AG08396 (cell line): ENCODE measurements at places on chromosomes 1 and 21.

- no peak for DNase-seq
These were observed 85.6 kb downstream of the GREM2 start for GRCh38 chr1:240526312-240526711.

- DNase-seq: no peak
These were observed 23.6 kb downstream of the COA6 start for GRCh38 chr1:234396871-234397270.

DNA sequence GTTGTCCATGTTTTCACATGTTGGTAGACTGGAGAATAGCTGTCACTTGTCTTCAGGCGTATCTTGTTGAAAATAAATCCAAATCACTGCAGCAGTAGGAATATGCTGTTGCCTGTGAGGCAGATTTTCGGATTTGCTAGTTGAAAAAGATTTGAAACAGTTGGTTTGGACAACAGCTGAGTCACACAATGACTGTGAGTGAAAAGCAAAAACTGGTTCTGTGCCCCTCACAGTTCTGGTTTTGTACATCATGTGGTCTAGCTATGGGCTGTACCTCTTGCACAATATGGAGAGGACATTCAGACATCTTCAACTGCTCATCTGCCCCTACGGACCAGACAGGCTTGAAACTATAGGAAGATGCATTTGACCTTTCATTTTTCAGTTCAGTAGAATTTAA, 1.8 kb downstream of the ARF1 start:
- peak; percentile 74 for DNase-seq

- DNase-seq: peak; percentile 7
These were observed 9.6 kb downstream of the EPHA10 start for GRCh38 chr1:37755290-37755689.

DNA sequence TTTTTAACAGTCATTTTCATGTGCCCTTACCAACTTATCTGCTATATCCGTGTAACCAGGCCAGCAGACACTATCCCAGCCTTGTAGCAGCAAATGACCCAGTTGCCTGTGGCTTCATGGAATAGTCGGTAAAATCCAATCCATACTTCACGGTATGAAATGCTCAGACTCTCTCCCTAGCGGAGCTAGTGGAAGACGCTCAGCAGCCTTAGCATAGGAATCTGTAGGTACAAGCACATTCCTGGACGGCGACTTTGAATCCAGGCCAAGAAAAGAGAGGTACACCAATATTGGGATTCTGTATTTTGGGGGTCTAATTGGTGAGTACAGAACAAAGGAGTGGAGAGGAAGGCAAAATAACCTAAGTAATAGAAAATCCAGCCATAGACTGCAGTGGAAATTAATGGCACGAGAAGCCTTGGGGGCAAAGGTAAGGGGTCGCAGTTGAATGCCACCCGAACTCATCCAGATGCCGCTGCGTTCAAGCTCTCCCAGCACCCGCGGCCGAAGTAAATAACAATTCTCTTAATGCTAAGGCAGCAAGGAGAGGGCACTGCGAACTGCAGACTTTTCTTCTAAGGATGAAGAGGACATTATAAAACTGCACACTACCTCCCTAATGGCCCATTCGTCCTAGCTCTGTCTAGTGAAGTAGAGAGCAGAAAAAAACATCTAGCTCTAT, 17.7 kb upstream of the TBX15 start:
- no peak for DNase-seq
